ENCODE measurements at places on chromosomes 5 and 9.

GRCh38 chr9:113481176-113481787 lies 17.8 kb downstream of the RGS3 start:
- no peak for DNase-seq

DNA sequence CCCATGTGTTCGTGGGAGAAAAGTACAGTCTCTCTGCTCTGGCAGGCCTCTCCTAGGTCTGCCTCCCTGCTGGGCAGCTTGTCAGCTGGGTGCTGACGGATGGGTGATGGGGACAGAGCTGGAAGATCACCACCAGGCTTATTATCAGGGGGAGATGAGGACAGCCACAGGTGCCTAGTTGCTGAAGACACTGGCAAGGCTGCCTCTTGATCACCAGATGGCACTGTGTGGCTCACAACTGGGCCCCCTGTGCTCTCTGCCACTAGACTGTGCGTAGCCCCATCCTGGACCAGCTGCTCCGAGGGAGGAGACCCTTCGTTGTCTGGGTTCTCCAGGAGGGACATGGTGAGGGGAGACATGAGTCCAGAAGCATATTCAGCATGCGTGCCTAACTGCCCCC lies 73.0 kb downstream of the KIF24 start:
- no peak for DNase-seq

DNA sequence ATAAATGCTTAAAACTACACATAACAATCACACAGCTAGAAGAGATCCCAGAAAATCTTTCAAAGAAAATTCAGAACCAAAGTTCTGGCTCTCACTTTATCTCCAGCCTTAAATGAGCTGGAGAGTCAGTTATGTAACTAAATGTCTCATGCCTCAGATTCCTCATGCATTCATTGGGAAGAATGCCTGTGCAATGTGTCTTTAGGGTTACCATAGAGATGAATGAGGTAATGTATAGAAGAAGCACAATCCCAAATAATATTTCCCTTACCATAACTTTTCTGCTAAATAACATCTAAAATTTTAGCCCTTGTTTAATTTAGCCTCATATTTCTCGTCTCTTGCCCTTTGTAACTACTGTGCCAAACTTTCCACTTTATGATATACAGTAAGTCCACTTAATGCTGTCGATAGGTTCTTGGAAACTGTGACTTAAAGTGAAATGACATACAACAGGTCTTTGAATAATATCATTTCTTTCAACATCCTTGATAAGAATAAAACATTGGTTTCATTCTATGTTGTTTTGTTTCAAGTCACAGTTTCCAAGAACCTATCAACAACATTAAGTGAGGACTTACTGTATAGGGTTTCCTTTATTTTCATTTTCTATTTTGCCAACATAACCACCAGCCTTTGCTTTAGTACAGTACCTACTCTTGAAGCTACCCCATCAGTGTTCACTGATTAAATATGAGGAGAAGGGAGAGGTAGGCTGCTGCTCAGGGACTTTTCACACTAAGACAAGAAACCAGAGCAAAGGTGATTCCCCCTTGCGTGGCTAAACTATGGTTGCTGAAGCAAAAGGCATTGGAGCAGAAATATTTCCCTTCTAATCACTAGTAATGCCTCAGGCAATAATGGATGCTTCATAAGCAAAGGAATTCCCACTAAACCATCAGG lies 295.7 kb upstream of the PTGER4 start:
- peak; percentile 82 for DNase-seq

- DNase-seq: no peak
These were observed 23.9 kb upstream of the PPP2CA start for GRCh38 chr5:134249469-134250379.

DNA sequence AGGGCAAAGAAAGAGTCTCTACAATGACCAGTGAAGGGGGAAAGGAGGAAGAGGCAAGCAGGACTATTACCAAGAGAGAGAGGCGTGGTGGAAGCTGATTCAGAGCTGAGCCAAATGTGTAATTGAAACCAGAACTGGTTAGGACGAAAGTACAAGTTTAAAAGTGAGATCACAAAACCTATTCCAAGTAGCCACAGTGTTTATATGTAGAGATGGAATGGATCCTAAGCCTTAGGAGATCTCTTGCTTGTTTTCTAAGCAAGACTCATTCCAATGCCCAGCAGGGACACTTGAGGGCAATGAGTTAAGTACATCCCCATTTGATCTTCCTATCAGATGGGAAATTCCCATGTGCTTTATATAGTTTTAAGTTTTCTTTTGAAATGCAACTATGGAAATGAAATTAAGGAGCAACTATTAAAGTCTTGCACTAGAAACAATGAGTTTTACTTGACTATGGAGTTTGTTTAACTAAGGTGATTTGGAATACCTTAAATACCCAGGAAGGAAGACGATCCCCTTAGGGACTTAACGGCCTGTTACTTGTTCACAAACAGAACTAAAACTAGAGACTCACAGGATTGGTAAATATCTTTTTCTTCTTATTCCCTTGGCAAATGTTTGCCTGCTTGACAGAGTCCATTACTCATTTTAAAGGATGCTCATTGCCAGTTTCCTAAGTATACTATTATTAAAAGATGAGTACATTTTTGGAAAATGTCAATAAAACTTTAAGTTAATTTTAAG lies 51.1 kb upstream of the SNX2 start:
- DNase-seq: peak; percentile 55

GRCh38 chr5:120306303-120306702 lies 157.8 kb upstream of the PRR16 start:
- DNase-seq: no peak

DNA sequence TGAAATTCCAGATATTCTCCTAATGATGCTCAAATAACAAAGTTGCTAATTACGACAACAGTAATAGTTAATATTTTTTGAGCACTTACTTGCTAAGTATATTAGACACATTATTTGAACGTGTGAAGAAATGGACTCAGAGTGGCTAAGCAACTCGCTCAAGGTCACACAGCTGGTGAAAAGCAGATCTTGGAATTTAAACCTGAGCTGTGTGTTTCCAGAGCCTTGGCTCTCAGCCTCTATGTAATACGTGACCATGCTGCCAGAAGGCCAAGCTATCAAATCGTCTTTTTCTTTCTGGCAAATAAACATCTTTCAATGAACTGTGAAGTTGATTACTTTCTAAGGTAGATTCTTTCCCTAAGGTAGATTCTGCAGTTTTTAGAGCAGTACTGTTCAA lies 61.6 kb downstream of the KCTD16 start:
- DNase-seq: no peak

DNA sequence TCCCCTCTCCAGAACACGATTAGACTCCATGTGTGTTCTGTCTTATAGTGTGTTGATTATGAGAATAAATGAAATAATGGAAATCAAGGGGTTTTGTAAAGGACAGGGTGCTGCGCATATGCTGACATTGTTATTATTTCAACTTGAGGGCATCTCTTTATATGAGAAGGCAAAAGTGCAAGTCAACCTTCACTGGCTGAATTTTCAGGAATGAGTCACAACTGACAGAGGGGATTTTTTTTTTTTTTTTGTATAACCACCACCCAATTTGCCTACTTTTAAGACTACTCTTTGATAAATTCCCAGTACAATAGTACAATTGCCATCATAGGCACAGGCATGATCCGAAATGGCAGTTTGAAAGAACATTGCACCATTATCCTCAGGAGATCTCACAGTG lies 419.2 kb upstream of the NMUR2 start:
- no peak for DNase-seq

- no peak for DNase-seq
These were observed 126.9 kb downstream of the SPOCK1 start for GRCh38 chr5:137372016-137372772.

- DNase-seq: no peak
These were observed 23.2 kb downstream of the AK3 start for GRCh38 chr9:4717815-4718214.

GRCh38 chr5:150295741-150296486 lies 6.3 kb upstream of the CAMK2A start:
- DNase-seq: no peak

DNA sequence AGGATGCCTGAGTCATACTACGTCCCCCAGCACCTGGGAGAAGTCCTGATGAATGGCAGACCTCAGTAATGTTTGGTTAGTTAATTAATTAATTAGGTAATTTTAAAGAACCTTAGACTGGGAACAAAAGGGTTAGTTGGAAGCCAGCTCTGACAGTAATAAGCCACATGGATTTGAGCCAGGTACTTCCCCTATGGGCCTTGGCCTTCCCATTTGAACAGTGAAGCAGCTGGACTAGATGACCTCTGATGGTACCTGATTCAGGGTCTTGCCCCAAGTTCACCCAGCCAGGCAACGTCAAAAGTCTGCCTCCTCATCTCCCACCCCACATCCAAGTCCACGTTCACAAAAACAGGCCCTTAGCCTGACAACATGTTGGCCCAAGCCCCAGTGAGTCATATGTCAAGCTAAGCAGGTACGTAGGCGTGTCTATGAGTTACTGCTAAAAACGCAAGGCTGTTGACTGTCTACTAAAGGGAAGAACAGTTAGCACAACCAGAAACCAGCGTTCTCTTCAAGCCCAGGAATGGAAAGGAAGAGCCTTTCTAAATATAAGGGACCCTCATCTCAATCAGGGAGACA lies 303.2 kb downstream of the ACTL7B start:
- DNase-seq: no peak

- DNase-seq: no peak
These were observed 25.3 kb downstream of the SLC22A5 start for GRCh38 chr5:132394667-132395259.

GRCh38 chr5:11293523-11293922 lies 532.5 kb upstream of the DAP start:
- no peak for DNase-seq

DNA sequence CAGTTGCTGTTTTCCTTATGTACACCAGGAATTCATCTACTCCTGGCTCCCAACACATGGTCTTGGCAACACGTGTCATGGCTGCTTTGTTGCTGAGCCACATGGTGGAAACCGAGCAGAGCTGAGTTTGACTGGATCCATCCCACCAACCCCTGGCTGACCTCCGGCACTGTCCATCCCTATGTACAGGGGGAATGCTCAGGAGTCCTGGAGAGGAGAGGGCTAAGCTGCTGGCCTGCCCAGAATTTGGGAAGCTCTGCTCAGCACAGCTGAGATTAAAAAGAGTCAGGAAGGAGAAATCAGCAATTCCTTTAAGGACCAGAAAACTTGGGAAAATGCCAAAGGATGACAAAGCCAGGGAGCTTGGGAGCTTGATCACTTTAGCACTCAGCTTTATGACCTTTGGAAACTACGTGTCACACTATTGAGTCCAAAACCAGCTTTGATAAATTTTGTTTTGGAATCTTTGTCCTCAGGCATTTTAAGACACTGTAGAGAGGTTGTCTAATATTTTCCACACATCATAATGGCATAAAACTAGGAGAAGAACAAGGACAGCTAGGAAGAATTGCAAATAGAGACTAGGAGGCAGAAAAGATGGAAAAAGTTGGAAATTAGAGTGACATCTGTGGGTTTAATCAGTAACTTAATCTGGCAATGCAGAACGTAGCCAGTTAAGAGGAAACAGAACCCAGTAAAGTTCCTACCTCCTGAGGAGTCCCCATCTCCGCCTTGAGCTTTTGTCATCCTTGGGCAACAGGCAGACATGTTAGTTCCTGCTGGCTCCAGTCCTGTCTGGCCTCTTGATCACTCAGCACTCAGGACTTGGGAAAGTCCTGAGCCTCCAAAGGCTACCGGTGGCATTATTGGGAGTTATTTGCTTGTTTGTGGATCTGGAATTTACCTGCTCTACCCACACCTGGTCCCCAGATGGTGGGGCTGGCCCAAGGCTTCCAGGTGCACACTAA lies 62.5 kb upstream of the PLPP1 start:
- peak; percentile 36 for DNase-seq

DNA sequence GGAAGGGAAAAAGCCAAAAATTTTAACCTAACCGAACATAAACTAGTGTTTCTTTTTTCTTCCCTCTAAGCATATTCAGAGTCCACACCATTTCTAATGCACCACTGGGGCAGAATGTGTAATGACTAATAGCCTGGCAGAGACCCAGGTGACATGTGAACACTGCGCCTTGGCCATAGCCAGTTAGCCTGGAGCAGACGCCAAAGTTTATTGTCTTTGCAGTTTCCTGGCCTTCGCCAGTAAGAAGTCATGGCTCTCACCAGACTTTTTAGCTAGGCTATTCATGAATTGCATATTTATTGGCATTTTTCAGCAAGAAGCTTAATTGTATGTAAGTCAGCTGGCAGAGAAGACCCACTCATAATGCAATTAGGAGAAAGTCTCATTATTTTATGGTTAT lies 182.8 kb upstream of the SLC27A6 start:
- peak; percentile 90 for DNase-seq

- DNase-seq: peak; percentile 2
These were observed 354.6 kb downstream of the SLIT3 start for GRCh38 chr5:168946363-168946762.

DNA sequence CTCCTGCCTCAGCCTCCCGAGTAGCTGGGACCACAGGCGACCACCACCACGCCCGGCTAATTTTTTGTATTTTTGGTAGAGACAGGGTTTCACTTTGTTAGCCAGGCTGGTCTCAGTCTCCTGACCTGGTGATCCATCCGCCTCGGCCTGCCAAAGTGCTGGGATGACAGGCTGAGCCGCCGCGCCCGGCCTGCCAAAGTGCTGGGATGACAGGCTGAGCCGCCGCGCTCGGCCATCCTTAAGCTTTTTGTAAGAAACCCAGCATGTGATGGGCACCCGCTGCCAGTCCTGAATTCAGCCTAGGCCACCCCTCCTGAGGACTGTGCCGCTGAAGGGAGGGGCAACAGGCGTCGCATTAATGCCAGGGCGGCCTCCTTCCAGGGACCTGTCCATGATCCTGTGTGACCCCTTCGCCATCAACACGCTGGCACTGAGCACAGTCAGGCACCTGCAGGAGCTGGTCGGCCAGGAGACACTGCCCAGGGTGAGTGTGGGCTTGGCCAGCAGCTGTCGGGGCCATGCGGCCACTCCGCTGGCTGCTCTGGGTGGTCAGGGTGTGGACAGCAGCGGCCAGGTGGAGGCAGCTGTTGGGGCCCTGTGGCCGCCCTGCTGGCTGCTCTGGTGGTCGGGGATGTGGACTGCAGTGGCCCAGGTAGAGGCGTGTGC lies 10.5 kb downstream of the NELFB start:
- no peak for DNase-seq

DNA sequence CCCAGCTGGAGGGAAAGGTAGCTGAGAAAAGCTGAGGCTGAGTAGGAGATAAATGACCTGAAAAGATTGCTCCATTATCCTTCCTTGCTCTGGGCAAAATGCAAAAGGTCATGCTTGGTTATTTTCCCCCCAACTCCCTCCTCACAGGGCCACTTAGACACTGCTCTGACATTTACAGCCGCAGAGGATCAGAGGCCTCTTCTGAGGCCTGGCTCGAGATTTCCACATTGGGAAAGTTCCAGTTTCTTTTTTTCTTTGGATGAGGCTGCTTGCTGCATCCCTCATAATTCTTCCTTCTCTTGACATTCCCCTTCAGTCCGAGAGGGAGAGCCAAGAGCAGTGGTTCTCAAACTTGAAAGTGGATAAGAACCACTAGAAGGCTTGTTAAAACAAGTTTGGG lies 60.1 kb upstream of the HSPA9 start:
- no peak for DNase-seq

DNA sequence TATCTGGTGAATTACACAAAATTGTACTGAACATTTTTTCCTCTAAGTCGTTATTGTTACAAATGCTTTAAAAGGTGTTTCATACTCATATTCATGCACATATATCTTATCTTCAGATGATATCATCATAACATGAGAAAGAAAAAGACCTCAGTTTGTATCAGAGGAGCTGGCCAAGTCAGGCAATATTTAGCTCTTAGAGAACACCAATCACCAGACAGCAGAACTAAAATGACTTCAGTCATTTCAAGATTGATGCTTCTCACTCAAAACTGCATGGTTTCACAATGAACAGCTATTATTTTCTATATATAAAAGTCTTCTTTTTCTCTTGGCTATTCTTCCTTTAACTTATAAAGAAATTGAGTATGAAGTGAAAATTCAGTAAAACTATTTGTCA lies 44.6 kb downstream of the TSSK1B start:
- DNase-seq: no peak

- DNase-seq: no peak
These were observed 7.7 kb upstream of the RPL26L1 start for GRCh38 chr5:172951371-172952033.

All from brain microvascular endothelial cell (primary cell).